ENCODE measurements at places on chromosomes 3 and 15.
A peak's percentile ranks its signal among the peaks of the same experiment; 100 is the strongest.

- DNase-seq = no peak
These were observed 34.9 kb downstream of the PRKCD start for GRCh38 chr3:53195602-53196574.

DNA sequence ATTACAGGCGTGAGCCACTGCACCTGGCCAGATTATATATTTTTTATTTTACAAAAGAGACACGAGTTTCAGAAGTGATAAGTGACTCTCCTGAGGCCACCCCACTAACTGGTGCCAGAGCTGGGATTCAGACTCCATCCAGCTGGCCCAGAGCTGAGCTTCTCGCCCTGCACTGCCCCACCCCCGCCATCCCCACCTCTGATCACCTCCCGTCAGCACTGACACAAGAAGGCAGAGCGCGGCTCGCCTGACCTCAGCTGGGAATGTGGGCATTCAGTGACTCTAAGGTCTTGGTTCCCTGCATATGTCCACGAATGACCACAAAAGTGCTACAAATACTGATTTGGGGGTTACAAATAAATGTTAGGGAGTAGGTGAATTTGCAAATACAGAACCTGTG, 56.1 kb upstream of the GALNT15 start:
- no peak for DNase-seq

DNA sequence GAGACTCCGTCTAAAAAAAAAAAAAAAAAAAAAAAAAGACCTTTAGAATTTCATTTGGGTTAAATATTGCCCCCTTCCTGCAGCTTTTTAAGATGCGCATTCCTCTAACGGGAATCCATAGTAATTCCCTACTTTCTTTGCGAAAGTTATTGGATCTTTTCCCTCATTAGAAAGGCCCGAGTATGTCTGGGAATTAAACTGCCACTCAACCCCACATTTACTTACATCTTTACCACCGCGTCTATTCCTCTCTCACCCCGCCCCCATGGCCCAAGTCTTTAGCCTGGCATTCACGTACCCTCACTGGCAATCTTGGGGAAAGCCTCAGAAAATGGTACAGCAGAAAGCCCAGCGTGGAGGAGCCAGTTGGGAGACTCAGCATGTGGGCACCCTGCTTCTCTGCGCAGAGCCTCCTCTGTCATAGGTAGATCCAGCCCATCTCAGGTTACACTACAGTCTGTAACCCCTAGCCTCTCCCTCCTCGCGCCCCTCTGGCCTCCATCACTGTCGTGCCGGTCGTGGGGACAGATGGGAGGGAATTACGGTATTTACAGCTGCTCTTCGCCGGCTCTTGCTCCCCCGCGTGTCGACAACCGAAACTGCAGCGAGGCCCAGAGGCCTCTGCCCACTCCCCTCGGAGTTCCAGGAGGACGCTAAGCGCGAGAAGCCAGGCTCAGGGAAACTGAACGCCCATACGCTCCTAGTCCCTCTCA, 6.4 kb upstream of the ANKDD1A start:
- DNase-seq = no peak

GRCh38 chr3:139353920-139354556, 10.2 kb downstream of the MRPS22 start:
- peak; percentile 10 for DNase-seq

DNA sequence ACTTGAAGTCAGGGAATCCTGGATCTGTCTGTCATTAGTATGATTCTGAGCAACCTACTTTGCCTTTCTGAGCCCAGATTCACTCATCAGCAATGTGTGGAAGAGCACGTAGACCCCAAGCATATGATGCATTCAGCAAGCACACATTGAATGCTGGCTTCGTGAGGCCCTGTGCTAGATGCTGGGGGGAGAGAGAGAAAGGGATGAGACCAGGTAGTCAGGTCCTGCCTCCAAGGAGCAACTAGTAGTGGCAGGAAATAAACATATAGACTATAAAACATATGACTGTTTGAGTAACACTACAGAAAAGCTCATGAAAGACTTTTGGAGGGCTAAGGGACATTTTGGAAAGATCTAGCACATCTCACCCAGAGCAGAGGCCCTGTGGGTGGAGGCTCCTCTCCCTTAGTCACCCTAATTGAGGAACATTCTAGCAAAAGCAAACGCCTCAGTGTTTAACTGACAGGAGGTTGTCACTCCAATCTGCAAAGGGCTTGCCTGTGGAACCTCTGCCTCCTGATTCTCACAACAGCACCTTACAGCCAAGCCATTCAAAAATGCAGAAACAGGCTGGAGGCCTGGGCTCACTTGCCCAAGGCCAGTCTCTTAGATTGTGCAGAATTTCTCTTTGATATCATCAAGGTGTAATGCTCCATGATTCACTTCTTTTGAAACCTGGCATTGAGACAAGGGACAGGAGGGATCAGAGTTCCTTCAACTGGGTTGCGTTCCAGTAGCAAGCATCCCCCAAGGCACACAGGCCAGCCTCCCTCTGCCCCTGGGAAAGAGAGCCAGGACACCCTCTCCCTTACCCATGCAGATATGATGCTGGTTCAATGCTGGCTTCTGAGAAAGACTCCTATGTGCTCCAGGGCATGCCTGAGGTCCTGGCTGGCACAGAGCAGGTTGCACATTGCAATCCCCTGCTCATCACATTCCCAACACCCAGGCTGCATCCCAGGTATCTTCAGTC, 26.1 kb downstream of the STARD5 start:
- DNase-seq = no peak

DNA sequence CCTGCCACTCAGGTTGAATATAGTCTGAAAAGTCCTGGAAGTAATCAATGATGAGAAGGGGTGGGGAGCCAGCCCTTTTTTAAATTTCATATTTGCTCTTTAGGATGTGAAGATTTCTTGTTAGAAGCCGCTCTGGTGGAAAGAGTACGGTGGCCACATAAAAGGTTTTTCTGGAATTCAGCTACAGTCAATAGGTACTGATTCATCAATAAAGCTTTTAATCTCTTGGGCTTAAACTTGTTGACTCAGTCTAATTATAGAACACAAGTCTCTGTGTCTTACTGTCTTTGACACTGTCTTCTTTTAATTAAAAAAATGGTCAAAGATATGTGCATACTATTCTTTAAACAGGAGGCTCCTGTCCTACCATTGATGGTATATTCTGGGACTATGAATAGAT, 99.9 kb upstream of the TP63 start:
- no peak for DNase-seq

DNA sequence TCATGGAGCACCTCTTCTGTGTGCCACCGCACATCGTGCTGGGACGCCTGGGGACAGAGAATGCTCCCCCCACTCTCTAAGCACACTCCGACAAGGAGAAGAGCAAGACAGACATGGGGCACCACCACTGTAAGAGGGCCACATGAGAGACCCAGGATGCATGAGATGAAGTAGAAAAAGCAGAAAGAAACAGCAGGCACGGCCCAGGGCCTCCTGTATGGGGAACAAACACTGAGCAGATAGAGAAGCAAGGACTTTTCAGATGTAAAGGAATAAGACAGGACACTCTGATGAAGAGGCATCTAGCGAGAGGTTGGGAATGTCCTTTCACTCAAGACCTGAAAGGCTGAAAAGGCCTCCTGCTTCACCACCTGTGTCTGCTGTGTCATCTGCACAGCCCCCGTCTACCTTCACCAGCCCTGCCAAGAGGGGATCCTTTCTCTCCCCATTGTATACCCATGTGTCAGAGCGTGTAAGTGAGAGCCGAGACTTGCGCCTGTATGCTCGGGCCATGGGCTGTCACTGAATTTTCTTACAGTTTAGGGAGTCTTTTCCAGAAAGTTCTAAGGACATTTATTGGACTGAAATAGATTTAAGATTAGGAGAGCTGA, 125.6 kb downstream of the LRRK1 start:
- no peak for DNase-seq

DNA sequence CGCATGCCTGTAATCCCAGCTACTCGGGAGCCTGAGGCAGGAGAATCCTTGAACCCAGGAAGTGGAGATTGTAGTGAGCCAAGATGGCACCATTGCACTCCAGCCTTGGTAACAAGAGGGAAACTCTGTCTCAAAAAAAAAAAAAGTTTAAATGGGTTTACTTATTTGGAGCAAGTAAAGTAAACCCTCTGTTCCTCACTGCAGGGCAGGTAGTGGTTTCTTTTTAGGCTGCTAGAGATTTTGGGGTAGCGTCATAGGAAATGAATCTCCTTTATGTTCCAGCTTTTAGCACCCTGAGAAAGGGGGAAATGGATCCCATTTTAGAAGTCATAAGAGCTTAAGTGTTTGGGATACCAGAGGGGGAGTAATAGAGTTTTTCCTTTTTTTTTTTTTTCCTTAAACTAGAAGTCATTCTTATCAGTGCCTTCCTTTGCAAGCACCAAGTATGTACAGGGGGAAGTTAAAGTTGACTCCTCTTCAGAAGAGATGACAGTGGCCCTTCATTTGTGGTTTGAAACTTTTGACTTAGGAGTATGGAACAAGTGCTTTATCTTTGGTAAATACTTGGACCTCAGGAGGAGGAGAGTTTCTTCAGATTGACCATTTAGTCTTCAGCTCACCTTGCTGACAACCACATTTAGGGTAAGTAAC, 8.0 kb downstream of the PXK start:
- no peak for DNase-seq
